ENCODE measurements at places on chromosomes 4 and X.

DNA sequence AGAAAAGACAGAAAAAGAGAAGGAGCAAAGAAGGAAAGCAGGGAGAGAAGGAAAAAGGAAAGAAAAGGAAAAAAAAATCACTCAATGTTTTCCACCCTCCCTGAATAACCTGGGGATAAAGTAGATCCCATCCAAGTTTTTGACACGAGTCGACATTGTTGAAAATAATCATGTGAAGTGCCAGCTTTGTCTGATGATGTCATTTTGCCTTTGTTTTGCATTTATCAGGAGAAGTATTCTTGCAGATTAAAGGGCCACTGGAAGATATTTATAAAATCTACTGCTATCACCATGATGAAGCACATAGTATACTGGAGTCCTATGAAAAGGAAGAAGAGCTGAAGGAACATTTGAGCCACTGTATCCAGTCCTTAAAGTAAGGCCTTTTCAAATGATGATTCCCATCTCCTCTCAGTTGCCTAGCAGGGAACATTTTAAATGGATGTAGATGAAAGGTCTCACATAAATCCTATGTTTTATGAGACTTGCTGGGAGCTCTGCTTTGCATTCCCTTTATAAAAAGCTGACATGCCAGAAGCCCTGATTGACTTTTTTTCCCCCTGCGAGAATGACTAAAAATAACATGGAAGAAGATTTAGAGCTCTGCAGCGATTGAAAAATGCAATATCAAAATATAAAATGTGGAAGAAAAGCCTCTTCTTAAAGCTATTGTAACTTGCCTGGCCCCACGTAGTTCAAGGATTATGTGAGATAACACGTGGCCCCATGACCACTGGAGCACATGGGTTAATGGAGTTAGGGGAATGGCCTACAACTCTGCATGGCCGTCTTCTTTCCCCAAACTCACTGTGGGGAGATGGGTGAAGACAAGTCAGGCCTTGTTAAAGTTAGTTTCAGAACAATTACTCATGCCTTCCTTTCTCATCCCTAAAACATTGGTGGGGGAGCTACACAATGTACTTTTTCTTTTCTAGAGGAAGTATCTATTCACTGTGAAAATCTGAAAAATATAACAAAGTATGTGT, 77.5 kb downstream of the INTS12 start:
- no peaks in the 10 kb centered on the region for H3K36me3 ChIP-seq
- DNase-seq, result no peak
- no peaks in the 10 kb centered on the region for H3K27me3 ChIP-seq
- H3K27ac ChIP-seq, result no peak overlapping the region
- no peak overlapping the region for H3K4me3 ChIP-seq

DNA sequence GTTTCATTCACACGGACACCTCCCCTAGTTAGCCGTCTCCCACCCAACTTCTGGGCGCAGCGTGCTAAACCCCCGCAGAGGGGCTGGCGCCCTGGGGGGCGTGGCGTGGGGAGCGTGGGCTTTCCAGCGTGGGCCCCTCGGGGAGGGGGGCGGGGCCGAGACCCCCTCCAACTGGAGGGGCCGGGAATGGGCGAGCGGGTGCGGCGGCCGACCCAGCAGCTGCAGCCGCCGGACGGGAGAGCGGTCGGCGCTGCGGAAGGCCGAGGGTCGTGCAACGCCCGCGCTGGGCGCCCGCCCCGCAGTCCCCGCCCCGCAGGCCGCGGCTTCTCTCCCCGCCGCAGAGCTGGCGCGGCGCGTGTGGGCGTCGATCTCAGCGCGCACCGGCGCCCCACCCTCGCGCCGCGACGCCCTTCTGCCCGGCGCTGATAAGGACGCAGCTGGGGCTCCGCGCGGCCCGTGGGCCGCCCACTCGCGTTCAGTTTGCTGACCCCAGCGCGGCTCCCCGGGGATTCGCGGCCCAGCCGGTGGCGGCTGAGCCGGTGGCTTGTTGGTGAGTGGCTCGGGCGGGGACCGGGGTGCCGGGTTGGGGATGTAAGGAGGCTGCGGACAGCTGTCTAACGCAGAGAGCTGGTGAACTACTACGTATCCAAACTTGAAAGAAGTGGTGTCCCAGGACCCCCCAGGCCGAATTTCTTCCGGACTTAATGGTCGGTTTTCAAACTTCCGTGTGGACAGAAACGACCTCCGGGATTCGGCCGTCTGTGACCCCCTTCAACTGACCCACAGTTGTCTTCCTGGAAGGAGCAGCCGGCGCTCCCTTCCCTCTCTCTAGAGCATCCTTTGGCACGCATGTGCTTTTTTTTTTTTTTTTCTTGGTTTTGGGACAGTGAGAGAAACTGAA, 1.5 kb downstream of the FHDC1 start:
- no peak overlapping the region for H3K27ac ChIP-seq
- no peaks in the 10 kb centered on the region for H3K36me3 ChIP-seq
- no peak for DNase-seq
- H3K4me3 ChIP-seq, result peak overlapping the region; percentile 73

DNA sequence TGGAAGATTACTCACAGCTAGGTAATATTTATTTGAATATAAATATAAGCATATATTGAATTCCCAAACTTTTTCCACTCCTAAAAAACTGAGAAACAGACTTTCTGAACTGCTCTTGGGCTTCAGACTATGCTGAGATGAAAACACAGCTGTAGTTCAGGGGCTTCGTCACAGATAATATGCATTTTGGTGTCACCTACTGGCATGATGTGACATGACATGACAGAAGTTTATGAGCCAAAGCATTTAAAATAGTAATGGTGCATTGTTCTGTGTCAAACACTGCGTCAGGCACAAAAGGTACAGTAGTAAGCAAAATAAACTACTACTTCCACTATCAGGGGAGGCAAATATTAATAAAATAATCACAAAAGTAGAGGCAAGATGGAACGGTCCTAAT, 171.3 kb downstream of the BTC start:
- no peaks in the 10 kb centered on the region for H3K27me3 ChIP-seq
- peak; percentile 2 for DNase-seq
- H3K36me3 ChIP-seq, result no peaks in the 10 kb centered on the region
- H3K4me1 ChIP-seq, result no peaks in the 10 kb centered on the region
- H3K4me3 ChIP-seq, result no peak overlapping the region
- no peak overlapping the region for H3K27ac ChIP-seq

- H3K36me3 ChIP-seq, result no peaks in the 10 kb centered on the region
- no peak for DNase-seq
- H3K4me1 ChIP-seq, result no peaks in the 10 kb centered on the region
- H3K27ac ChIP-seq, result no peak overlapping the region
- no peak overlapping the region for H3K4me3 ChIP-seq
- no peaks in the 10 kb centered on the region for H3K27me3 ChIP-seq
These were observed 24.1 kb downstream of the GPM6A start for GRCh38 chr4:175787948-175788347.

DNA sequence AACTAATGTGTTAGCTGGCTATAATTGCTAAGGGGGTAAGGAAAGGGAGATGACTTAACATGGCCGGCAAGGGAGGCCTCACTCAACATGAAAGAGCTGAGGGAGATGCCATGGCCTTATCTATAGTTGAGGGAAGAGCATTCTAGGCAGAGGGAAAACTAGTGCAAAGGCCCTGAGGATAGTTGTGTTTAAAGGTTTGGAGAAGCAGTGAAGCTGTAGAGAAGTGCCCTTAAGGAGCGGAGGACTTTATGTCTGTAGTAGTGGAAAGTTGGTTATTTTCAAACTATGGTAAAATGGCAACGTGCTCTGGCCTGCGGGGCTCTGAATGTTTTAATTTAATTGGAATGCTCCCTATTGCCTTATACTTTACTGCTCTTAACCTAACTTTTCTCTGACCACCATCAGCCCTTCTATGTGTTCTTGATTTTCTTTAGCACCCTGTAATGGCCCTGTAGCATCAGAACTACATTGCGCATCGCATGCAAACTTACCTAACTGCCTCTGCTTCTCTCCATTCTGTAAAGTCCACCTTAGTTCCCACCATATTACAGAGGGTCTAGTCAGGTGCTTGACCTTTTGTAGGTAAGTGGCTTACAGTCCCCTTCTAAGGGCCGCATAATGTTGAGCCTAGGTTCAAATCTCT, 35.8 kb downstream of the ERVMER34-1 start:
- H3K36me3 ChIP-seq, result peaks cover 23% of the 10 kb centered on the region
- H3K27me3 ChIP-seq, result no peaks in the 10 kb centered on the region
- no peak for DNase-seq
- H3K4me1 ChIP-seq, result 0 out of 2 replicates have a peak, but pooled peaks cover 2% of the 10 kb centered on the region
- no peak overlapping the region for H3K27ac ChIP-seq
